ENCODE measurements at places on chromosomes 2 and 18. TPM values are rescaled to one million over a fixed set of nuclear protein-coding genes. Genes with fewer than 3 reads are reported as not detected.

- no peak for DNase-seq
Measured at GRCh38 chr2:190425221-190425866, 17.2 kb downstream of the MFSD6 start.

- no peak for DNase-seq
Measured at GRCh38 chr2:118687698-118688097, 159.8 kb downstream of the EN1 start.

DNA sequence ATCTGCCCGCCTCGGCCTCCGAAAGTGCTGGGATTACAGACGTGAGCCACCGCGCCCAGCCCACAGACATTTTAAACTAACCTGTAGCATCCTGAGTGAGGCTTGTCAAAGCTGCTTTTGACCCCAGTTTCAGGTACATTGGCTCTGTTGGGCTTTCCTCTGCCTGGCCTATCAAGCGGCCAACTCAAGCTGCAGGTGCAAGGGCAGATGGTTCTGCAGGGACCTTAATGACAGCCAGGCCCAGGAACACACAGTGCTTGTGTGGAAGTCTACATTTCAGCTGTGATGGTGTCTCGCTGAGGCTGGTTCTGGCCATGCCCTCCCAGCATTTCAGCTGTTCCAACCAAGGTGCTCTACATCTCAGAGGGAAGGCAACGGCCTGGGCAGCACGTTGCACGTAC is 18.4 kb downstream of the INPP4A start:
- DNase-seq: no peak

GRCh38 chr2:136381722-136382633 is 264.0 kb upstream of the CXCR4 start:
- DNase-seq: no peak

DNA sequence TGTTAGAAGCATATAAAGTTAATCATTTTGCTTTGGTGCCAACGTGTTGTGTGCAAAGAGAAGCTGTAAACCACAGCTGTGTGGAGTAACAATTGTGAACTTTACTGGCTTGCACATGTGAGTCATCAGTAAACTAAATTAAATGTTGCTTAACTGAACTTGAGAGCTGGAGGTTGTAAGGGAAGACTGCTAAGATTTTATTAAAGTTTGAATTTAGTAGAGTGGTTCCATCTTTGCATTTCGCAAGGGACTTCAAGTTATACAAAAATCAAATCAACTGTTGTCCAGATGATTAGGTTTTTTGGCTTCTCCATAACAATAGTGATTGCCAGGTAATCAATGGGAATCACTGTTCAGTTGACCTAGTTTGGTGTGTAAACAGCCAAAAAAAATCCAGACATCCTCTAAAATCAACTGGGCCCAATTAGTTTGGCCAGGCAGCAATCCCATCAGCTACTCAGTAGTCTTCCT is 247.4 kb downstream of the MYO3B start:
- DNase-seq: peak; percentile 0

TXNDC2 gene
- 0.14 TPM for total RNA-seq

REEP1 gene
- 0.26 TPM for total RNA-seq

BMP10 gene
- not detected for total RNA-seq

INHA gene
- total RNA-seq: 0.54 TPM

All from HFFc6 (cell line).